ENCODE measurements at places on chromosomes 6 and 20. TPM values are rescaled to one million over a fixed set of nuclear protein-coding genes. Genes with fewer than 3 reads are reported as not detected.

ADGRF4 gene
- total RNA-seq = 0.33 TPM

DAAM2 gene
- total RNA-seq = 28.1 TPM

SESN1 gene
- total RNA-seq = 66.5 TPM

BPIFB6 gene
- not detected for total RNA-seq

NKX2-2 gene
- not detected for total RNA-seq

BPIFB2 gene
- total RNA-seq = not detected

All from camera-type eye (tissue), 1 donor.